GM19239 (cell line): ENCODE measurements at places on chromosomes 16 and 17.

- no peak for DNase-seq
These were observed 6.3 kb downstream of the XYLT2 start for GRCh38 chr17:50352072-50352692.

DNA sequence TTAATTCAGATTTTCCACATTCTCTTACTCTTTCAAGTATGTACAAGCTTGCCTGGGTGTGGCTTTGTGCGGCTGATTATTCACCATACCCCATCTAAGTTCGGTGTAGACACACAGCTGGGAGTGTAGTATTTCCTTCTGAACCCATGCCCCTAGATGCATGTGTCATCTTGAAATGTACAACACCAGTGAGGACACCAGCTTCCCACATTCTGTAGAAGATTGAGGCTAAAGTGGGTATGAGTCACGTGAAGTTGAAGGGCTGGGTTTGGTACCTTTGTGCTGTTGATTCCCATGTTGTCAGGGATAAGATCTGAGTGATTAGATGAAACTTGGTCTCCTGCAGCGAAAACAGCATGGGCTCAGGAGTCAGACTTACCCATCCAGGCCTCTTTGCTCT is 14.6 kb upstream of the DHX8 start:
- no peak for DNase-seq

- no peak for DNase-seq
These were observed 66.9 kb downstream of the SKAP1 start for GRCh38 chr17:48363161-48363560.

DNA sequence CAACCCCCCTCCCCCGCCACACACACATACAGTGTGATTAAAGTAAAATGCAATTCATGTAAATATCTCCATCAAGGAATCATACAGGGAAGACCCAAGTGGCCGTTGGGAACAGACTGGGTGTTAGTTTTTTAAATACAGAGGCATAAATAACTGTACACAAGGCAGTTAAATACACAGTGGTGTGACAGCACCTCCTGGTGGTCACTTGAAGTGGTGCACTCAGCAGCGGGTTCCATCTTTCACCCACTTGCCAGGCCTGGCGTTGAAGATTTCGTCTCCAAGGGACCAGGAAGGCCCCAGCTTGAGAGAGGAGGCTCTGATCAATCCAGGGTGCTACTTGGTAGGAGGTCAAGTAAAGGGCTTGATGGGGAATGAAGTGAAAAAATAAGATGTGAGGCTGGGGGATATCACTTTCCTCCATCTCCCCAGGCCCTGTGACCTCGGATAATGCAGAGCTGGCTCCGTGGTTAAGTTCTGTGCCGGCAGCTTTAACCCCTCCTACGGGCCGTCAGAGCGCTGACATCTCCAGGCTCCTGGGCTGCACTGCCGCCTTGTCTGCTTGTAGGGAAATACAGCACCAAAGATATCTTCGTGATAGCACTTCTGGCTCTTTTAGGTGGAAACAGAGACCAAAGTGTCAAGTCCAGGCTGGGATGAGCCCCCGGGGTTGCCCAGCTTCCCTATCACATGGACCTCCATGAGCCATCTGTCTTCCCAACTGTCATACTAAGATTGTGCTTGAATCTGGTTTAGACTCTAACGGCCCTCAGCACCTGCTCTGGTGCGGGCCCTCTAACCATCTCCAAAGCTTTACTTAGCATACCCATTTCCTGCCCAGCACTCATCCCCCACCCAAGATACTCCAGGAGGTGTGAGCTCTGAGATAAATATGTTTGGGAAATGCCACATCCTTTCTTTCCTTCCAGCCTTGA is 20.7 kb downstream of the LGALS9 start:
- DNase-seq = no peak

- DNase-seq = no peak
These were observed 62.7 kb downstream of the GAS7 start for GRCh38 chr17:10135539-10136257.

DNA sequence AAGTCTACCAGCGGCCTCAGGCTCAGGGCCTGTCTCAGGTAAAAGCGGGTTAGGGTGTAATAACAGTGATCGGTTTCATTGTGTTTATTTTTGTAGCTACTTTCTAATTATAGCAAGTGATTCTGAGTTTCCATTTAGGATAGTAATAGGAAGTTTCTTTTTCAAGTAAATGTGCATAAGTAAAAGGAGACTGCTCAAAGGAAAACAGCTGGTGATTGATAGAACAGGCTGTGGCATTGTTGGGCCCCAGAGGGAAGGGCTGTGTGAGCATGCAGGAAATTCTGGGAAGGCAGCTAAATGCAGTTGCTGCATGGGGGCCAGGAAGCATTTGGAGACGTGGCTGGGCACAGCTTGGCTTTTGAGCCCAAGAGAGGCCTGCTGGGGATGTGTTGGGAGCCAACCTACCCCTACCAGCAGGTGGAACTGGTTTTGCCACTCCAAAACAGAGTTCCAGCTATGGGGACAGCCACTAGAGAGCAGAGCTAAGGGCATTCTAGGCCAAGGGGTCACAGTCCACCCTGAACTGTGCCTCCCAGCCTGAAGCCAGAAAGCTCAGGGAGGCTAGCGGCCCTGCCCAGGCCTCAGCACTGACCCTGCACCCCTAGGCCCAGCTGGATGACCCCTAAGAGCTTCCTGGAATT is 12.6 kb downstream of the SNX20 start:
- no peak for DNase-seq

GRCh38 chr17:67566656-67567055 is 151.1 kb upstream of the NOL11 start:
- DNase-seq = no peak

DNA sequence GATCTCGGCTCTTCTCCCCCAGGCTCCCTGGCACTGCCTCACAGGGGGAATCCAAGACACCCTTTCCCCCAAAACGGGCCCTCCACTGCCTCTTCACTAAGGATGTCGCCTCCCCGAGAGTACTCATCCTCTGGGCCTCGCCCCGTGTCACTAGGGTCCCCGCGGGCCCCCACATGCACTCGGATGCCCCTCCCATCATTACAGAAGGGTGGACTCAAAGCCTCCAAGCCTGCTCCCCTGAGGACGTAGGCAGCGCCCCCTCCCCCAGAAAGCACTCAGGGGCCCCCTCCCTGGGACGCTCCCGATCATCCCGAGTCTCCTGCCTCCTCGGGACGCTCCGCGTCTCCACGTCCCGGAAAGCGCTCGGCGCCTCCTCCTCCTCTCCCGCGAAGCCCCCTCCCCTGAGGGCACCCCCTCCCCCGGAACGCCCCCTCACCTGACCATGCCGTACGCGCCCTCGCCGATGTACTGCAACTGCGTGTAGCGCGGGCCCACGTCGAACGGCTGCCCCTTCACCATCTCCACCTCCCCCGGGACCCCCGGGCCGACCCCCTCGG is 338 bp downstream of the MAPK3 start:
- DNase-seq = no peak

GRCh38 chr17:50266384-50267073 is 7.7 kb upstream of the TMEM92 start:
- no peak for DNase-seq

GRCh38 chr16:13378151-13378550 is 476.8 kb downstream of the SHISA9 start:
- no peak for DNase-seq

- no peak for DNase-seq
These were observed 221.1 kb downstream of the MRTFB start for GRCh38 chr16:14292051-14292825.

DNA sequence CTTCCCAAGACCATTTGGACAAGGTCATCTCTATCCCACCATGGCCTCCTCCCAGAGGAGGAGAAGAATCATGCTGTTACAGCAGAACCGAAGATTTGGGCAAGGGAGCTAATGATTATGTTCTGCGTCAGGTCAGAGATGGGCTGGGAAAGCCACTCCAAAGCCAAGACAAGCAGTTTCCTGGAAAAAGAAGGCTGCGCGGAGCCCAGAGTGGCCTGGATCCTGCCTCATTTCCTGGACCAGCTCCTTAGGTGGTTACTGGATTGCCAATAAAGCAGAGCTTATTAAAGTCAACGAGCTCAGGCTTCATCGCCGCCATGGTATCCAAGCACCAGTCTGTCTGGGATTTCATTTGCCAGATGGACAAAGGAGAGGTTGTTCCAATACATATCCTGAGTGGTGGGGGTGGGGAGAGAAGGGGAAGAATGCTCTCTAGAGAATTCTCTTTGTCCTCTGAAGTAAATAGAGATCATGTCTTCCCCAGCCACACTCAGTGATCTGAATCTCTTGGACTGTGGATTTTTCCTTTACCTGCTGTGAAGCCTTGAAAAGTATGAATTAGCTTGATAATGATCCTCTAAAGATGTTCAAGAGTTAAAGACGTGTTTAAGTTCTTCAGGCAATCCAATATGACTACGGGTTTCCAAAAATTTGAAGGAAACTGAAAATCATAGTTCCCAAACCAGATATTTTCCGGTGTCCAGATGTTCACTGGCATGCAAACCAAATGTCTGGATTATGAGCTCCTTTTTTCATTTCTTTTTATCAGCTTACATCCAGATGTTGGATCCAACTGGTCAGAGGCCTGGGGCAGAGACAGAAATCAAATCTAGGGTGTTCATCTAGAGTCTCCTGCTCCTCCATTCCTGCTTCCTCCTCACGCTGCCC is 17.7 kb downstream of the PRAC1 start:
- DNase-seq = no peak

DNA sequence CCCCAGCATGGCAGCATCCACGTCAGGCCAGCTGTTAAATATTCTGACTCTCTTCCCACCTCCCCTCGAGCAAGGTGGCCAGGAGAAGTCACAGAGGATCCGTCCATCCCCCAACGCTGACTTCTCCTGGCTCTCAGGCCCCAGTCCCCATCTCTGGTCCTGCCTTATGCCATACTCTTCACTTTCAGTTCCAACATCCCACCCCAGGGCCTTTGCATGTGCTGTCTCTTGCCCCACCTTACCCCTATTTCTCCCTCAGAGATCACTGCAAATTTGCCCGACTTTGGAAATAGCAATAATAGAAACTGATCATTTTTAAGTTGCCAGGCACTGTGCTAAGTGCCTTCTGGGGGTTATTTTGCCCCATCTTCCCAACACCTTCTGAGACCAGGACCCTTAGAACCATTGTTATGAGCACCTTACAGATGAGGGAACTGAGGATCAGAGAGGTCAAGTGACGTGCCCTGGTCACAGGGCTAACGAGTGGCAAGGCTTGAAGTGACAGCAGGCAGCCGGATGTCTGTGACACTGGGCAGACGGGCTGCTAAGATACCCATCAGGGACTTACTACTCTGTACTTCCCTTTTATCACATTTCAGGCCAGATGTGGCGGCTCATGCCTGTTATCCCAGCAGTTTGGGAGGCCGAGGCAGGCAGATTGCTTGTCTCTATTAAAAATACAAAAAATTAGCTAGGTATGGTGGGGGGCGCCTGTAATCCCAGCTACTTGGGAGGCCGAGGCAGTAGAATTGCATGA is 17.7 kb downstream of the HID1 start:
- DNase-seq = no peak

DNA sequence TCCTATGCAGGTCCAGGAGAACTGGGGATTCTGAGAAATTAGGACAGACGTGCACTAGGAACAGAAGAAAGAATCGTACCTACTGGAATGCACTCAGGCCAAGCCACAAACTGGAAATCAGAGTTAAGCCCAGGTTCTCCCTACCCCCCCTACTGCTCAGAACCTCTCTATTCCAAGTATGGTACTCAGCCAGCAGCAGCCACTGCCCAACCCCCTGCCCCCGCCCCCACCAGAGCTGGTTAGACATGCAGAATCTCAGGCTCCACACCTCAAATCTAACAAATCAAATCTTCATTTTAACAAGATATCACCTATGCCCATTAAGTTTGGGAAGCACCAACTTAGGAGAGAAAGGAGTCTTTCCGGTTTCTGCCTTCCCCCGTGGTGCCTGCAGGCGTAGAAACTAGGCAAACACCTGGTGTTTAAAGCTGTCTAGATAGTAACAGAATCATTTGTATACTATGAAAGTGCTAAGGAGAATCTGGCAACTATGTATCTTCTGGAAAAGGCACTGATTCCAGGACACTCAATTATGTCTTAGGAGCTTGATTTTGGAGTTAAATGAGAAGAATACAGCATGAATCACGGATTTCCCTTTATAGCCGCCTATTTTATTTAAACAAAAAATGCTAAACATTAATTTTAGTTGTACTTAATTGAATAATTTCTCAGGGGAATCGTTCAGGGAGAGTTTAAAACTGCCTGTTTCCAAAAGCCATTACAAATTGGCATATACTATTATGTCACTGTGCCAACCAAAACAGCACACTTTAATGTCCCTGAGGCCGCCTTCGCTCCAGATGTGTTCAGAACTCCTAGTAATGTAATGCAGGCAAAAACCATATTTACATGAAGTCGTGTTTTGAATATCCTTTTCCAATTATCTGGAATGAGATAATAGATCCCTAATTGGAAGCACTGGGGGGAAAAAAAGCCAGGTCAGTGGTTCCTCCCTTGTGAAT is 166.5 kb downstream of the STX8 start:
- DNase-seq = no peak

GRCh38 chr17:7130621-7131422 is 16.2 kb upstream of the ASGR2 start:
- DNase-seq = no peak
